CD8-positive, alpha-beta memory T cell (primary cell): ENCODE measurements at places on chromosomes 4 and X. TPM values are rescaled to one million over a fixed set of nuclear protein-coding genes. Genes with fewer than 3 reads are reported as not detected.
A peak's percentile ranks its signal among the peaks of the same experiment; 100 is the strongest.

DNA sequence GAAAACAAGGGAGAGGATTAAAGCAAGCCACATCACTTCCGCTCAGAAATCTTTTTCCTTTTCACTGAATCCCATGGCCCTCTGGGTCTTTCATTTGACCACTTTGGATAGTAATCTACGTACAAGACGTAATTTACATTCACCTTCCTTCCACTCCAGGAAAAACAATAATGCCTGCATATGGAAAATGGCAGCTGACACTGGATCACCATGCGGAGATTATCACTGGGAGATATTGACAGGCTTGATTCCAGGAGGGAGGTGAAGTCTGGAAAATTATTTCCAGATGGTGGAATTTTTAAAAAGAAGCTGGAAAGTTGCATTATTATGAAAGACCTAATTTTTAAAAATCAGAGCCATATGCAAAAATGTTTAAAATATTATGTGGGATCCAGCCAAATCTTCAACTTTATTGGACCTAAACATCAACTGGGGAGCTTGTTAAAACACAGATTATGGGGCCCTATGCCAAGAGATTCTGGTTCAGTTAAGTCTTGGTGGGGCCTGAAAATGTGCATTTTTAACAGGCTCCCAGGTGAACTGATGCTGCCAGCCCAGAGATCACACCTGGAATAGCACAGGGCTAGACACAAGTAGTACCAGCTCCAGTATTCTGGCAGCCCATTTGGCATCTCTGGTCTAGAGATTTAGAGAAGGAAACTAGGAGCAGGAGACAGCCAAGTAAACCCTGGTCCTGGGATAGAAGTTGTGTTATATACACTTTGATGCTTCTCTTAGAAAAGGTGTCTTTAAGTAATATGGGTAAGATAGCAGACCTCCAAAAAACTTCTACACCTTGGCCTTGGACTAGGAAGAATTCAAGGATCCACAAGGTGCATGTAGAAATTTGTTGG is 290.3 kb upstream of the LDB2 start:
- no peak overlapping the region for H3K4me3 ChIP-seq
- no peak for DNase-seq
- no peak overlapping the region for H3K27ac ChIP-seq
- H3K27me3 ChIP-seq = no peaks in the 10 kb centered on the region
- no peaks in the 10 kb centered on the region for H3K36me3 ChIP-seq

DNA sequence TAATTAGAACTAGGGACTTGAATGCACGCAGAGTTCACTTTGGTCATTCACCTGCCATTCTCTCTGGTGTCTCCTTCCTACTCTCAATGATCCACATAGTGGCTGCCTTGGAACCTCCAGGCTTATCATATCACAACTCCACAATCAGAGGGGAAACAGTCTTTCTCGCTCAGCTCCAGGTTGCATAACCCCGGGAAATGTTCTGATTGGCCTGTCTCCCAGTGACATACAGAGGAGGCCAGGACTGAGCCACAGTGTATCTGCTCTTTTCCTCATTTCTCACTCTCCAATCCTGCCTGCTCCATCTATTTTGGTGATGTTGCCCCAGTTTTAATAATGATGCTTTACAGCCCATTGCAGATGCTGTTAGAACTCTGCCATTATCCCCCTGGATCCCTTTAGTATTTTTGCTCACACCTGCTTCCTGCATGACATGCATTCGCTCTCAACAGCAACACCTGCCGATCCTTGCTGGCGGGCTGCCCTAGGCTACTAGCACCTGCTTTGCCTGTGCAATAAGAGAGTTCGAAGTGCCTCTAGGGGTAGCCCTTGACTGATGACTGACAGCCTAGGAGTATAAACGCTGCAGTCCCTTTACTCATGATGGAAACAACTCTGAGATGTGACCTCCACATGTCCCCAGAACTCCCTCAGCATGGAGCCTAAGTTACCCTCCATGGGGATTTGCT is 211.3 kb upstream of the RPS6KA3 start:
- no peaks in the 10 kb centered on the region for H3K27me3 ChIP-seq
- H3K4me1 ChIP-seq = no peaks in the 10 kb centered on the region
- H3K27ac ChIP-seq = no peak overlapping the region
- no peaks in the 10 kb centered on the region for H3K36me3 ChIP-seq
- no peak overlapping the region for H3K4me3 ChIP-seq

DNA sequence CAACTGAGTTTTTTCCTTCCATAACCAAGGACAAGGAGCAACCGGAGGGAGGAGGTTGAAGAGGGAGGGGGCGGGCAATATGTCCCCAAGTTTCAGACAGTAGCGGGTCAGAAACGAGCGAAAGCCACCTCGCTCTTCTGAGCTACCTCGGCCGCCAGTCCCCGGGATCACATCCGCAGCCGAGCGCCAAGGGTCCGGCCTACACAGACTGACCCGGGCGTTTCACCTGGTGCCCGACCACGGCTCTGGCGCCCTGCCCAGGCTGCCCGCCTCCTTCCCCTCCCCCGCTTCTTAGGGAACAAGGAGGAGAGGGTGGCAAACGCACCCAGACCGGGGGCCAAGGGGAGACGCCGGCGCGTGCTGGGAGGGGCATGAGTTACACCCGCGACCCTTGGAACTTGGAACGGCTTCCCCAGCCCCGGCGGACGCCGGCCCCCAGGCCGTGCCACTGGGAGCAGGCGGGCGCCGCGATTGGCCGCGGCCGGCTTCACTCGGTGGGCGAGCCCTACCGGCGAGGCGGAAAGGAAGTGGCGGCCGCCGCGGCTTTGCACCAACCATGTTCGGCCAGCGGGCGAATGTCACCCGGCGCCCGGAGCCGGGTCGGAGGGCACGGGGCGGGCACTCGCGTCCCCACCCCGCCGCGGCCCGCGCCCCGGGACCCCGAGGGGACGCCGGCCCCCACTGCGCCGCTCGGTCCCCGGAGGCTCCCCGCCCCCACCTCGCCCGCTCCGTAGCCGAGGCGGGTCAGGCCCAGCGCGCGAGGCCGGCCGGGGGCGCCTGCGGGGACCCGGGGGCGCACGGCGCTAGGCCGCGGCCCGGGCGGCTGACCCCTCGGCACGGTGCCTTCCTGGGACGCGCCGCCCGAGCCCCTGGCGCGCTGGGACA is 1.5 kb downstream of the IRF2 start:
- H3K27me3 ChIP-seq = no peaks in the 10 kb centered on the region
- peak; percentile 39 for DNase-seq
- H3K27ac ChIP-seq = peak overlapping the region; percentile 55
- peak overlapping the region; percentile 61 for H3K4me3 ChIP-seq
- no peaks in the 10 kb centered on the region for H3K36me3 ChIP-seq

Gene PCYT1B
- polyA plus RNA-seq = not detected
